WERI-Rb-1 (cell line): ENCODE measurements at places on chromosomes 3 and 15.
A peak's percentile ranks its signal among the peaks of the same experiment; 100 is the strongest.

GRCh38 chr15:59616379-59616778 is 4.8 kb downstream of the GCNT3 start:
- DNase-seq = no peak

GRCh38 chr3:126986001-126986400 is 3.1 kb downstream of the PLXNA1 start:
- DNase-seq = no peak

DNA sequence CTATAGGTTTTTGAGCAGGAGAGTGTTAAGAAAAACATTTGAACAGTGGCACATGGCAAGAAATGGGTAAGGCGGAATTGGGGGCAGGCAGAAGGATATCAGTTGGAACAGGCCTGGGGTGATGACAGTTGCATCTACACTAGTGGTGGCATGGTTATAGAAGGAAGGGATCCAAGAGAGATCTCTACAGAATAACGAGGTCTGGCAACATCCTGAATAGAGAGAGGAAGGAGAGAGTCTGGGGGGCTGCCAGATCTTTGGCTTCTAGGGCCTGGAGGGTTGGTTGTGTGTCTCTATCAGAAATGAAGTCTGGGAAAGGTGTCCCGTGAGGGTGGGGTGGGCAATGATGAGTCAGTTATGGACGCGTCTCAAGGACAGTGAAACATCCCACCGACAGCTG is 26.3 kb downstream of the FSTL1 start:
- DNase-seq = no peak

GRCh38 chr3:137264071-137264820 is 306.5 kb downstream of the IL20RB start:
- DNase-seq = peak; percentile 88

DNA sequence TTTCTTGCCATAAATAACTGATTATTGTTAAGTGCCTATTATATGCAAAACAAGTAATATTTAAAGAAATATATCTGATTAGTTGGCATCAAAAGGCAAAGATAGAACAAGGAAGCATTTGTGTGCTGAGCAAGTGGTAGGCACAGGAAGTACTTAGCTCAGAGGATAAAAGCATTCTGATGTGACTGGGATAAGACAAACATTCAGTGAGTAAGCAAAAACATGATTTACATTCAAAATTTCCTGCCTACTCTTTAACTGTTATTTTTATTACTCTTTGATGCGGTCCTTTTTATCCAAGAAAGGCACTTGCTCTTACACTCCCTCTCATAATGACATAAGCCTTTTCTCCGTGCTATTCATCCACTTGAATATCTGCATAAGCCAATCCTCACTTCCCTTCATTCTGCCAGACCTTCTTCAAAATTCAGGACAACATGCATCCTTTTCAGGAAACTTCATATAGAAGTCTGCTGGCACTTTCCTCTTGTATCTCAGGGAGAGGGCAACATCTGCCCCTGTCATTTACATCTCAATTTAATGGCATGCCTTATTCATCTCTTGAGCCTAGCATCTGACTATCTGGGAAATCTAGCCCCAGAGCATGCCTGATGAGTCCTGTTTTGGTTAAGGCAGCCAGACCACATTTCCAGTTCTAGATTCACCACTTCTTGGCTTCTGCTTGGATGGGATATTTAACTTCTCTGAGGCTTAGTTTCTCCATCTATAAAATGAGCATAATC is 478.2 kb upstream of the ROBO2 start:
- no peak for DNase-seq

GRCh38 chr15:74519311-74519710 is 21.7 kb upstream of the ARID3B start:
- DNase-seq = no peak

GRCh38 chr3:151443583-151443982 is 17.3 kb downstream of the IGSF10 start:
- no peak for DNase-seq

DNA sequence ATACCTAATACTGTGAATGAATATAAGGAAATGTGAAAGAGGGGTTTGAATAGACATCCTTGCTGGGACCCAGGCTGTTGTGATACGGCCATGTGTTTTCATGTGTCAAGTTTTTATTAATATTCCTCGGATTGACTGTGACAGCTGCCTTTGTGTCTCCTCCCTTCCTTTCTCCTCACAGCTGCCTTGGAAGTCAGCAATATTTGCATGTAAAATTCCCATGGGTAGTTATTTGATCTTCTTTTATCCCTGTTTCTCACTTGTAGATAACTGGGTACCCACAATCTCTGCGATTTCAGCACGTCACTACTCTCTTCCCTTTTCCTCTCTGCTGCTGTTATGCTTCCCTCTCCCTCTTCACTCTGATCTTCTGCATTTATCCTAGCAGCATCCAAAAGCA is 9.4 kb downstream of the GPR156 start:
- DNase-seq = no peak

DNA sequence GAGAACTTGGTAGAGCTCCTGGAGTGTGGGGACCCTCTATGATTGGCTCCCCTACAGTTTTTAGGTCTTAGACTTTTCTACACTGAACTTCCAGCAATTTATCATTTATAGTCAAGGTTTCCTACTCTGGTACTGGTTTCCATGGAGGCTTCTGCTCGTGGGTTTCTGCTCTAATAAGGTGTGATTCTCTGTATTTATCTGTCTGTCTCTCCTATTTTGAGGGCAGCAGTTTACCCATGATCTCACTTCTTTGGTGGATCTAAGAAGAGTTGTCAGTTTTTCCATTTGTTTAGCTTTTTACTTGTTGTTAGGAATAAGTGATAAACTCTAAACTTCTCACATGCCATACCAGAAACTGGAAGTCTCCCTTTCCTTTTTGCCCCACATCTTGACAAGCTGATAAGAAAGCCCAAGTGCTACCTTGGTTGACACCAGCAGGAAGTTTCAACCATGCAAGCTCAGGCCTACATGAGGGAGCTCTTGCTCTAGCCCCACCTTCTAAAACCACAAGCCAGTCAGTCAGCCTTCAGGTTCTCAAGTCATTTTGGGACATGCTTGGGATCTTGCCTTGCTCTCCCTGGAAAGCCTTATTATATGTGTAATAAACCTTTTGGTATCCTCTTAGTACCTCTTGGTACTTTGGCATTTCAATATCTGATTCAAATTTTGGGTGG is 10.0 kb downstream of the TIMMDC1 start:
- no peak for DNase-seq

- no peak for DNase-seq
Measured at GRCh38 chr3:112013784-112014143, 15.0 kb downstream of the TAGLN3 start.

GRCh38 chr3:132164469-132165092 is 129.8 kb upstream of the CPNE4 start:
- no peak for DNase-seq

DNA sequence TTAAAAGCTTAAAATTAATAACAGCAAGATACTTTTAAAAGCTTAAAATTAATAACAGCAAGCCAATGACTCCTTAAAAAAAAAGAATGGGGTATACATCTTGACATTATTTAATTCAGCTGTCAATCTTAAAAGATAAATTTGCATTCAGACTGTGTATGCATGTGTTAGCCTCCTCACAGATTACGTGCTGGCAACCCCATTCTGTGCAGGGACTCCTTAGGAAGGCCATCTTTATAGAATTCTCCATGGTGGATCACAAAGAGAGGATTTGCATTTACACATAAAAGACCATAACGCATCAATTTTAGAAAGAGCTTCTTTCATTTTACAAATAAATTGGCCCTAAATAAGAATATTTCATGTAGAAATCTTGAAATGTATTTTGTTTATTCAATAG is 87.2 kb downstream of the B3GALNT1 start:
- no peak for DNase-seq

DNA sequence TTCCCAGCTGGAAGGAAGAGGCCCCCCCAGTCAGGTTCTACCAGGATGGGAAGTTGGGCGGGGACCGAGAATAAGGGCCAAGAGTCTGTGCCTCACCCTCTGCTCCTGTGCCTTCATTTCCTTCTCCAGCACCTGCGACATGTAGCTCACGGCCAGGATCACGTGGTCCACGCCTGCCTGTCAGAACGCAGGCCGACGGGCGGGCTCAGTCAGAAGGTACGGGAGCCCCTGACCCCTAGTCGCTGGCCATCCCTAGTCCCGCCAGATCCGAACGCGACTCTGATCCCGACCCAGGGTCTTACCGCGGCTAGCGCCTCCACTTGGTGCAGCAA is 489 bp downstream of the GMPPB start:
- DNase-seq = peak; percentile 60
